ENCODE measurements at places on chromosomes 2 and 18.

GRCh38 chr18:59516356-59517155 is 157.5 kb upstream of the LMAN1 start:
- DNase-seq = no peak

GRCh38 chr2:124875627-124876244 is 850.6 kb downstream of the CNTNAP5 start:
- no peak for DNase-seq

DNA sequence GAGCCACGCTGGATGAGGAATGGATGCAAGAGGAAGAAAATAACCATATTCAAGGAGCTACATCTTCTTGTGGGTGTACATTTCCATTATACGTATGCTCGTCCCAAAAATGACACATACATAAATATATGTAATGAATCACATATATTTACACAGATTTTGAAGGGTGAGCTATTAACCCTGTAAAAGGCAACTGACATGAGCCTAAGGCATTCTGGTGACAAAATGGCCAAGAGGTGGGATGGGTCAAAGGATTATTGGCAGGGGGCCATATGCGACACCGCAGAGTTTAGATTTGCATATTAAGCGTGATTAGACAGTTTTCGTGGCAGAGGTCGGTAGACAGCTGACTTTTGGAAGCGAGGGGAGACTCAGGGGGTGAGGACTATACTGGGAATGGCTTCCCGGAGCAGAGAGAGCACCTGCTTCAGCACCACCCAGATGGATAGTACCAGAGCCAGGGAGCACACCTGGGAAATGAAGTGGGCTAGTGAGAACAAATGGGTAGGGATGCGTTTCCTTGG is 431 bp upstream of the CNRIP1 start:
- DNase-seq = peak; percentile 52

DNA sequence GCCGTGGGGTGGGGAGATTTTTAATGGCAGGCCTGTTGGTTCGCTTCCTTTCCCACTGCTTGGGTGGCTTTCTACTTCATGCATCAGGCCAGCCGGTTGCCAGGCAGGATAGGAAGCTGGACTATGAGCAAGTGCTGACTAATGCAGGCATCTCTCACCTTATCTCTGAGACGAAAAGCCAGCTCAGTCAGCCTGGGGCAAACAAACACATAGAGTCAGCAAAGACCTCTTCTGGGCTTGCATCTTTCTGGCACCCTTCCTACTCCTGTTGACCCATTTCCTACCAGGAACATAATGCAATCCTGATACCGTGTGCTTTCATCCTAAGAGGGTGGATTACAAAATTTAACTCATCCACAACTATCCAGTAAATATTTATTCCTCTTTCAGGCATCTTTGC is 416.6 kb upstream of the MEX3C start:
- DNase-seq = no peak

- DNase-seq = no peak
Measured at GRCh38 chr2:200408428-200409316, 101.2 kb downstream of the KCTD18 start.

- DNase-seq = no peak
Measured at GRCh38 chr2:204796581-204796980, 251.3 kb downstream of the PARD3B start.

DNA sequence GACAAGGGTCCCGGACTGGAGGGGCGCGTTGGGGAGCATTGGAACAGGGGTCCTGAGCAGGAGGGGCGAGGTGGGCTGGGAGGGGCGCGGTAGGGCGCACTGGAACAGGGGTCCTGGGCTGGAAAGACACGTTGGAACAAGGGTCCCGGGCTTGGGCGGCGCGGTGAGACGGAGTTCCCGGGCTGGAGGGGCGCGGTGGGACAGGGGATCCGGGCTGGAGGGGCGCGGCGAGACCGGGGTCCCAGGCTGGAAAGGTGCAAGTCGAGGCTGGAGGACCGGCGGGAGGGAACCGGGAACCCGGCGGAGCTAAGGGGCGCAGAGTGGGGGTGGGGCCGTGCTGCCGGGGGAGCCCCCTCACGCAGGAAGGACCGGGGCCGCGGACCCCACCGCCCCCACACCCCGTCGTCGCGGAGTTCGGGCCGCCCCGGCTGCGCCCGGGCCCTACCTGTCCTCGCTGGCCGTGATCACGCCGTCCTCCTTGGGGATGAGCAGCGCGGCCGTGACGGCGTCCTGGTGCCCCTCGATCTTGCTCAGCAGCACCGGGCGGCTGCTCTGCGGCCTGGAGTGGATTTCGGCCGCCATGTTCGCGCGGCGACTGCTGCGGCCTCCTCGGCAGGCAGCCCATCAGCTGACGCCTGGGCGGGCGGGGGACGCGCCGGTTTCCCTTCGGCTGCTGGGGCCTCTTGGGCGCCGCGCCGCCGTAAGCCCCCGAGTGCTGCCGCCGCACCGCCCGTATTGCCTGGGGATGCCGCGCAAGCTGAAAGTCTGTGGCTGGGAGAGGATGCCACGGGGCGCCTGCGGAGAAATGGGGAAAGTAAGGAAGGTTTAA is at the start of gene WDFY1:
WDFY1 (minus strand) TSS at position 633 of the 829 bp plus-strand sequence; CDS start at position 582, 51 bp downstream.
- peak; percentile 93 for DNase-seq

- no peak for DNase-seq
Measured at GRCh38 chr18:26386002-26386401, 159.8 kb downstream of the TAF4B start.

DNA sequence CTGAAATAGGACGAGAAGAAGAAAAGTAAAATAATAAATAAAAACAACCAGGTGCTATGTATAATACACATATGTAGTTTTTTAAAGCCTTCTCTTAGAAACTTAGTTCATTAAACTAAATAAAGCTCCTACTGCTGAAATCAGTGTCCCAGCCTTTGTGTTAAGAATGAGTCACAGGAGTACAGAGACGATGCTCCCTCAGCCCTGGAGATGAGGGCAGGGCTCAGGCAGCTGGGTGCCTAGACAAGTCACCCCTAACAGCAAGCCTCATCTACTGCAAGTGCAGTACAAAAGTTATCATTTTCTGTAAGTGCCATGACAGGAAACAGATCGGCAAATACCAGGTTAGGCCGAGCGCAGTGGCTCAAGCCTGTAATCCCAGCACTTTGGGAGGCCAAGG is 18.2 kb downstream of the KIDINS220 start:
- DNase-seq = no peak

DNA sequence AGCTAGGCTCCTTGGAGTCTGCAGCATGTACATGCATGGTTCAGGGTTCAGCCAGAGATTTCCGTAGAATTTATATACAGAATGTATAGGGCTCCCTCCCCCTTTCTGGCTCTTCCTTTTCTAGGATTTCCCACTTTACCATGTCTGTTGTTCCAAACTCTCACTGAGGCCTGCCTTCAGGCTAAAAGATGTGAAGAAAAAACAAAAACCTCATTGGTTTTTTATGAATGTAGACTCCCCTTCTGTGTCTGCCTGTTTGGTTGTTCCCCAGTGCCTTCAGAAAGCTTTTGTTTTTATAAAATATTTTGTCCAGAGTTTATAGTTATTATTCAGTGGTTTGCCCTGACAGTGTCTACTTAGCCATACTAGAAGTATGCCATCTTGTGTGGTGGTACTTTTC is 3.6 kb downstream of the NDUFV2 start:
- no peak for DNase-seq

- DNase-seq = no peak
Measured at GRCh38 chr18:70634576-70635147, 345.8 kb downstream of the SOCS6 start.

DNA sequence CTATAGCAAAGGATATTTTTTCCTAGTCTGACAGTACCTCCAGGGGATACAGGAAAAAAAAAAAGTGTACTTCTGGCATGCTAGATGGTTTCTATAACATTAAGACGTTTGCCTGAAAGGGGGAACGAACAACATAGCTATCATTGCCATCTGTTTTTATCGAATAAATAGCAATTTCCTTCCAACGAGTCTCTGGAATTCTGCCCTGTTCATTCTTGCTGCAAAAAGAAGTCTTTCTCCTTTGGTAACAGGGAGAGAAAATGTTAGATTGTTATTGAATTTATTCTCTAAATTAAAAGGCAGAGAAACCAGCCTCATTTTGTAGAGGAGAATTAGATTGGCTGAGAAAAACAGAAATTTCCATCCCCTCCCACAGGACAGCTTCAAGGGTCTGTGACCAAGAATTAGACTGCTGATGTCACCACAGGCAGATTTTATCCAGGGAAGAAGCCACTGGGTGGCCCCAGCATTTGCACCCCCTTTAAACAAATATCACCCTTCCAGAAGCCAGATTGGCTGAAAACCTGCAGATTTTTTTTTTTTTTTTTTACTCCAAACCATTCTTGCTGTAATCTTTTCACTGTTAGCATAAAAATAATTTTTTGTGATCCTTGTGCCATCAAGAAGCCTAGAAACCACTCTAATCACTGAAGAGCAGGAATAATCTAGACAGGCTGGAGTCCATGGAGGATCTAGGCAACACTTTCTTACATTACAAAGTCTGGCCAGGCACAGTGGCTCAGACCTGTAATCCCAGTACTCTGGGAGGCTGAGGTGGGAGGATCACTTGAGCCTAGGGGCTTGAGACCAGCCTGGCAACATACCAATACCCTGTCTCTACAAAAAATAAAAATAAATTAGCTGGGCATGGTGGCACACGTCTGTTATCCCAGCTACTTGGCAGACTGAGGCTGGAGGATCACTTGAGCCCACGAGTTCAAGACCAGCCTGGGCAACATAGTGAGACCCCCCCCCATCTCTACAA is 12.0 kb downstream of the WDFY1 start:
- no peak for DNase-seq

- no peak for DNase-seq
Measured at GRCh38 chr2:127087791-127088495, 19.0 kb downstream of the BIN1 start.

- no peak for DNase-seq
Measured at GRCh38 chr2:230953845-230954244, 28.8 kb upstream of the GPR55 start.

- no peak for DNase-seq
Measured at GRCh38 chr2:201964631-201965206, 68.9 kb upstream of the FZD7 start.

- no peak for DNase-seq
Measured at GRCh38 chr2:26170795-26171194, 2.1 kb upstream of the GAREM2 start.

DNA sequence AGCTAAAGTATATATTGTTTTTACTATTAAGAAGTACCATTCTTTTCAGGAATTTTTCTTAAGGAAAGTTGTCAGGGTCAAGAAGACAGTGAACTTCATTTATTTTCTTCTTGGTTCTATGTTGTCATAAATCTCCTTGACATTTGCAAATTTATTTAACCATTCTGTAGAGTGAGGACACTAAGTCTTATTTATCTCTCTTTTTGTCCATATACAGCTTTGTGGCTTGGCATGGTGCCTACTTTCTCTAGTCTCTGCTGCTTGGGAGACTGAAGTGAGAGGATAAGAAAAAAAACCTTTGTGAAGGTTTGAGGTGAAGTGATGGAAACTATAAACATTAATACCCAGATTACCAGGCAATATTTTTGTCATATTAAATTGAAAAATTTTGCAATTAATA is 1389.4 kb downstream of the SUCLG1 start:
- DNase-seq = no peak

- DNase-seq = no peak
Measured at GRCh38 chr2:44746856-44747615, 194.5 kb upstream of the SIX3 start.

GRCh38 chr18:78970774-78971333 is 8.8 kb upstream of the SALL3 start:
- no peak for DNase-seq

- no peak for DNase-seq
Measured at GRCh38 chr2:134897932-134898331, 20.7 kb upstream of the CCNT2 start.

DNA sequence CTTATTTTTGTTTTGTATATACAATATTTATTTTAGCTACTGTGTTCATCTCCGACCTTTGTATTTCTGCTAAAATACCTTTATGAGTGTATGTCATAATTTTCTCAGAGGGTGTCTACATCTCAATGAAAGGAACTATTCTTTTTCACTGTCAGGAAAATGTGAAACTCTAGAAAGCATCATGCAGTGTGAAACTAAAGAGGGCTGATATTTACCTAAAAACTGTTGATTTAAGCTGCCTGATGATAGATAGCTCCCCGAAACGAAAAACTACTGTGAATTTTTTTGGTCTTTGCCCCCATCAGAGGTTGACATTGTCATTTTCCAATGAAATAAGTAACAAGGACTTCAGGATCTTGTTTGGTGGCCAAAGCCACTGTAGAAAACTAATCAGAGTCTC is 38.8 kb downstream of the TMEM178A start:
- DNase-seq = no peak

DNA sequence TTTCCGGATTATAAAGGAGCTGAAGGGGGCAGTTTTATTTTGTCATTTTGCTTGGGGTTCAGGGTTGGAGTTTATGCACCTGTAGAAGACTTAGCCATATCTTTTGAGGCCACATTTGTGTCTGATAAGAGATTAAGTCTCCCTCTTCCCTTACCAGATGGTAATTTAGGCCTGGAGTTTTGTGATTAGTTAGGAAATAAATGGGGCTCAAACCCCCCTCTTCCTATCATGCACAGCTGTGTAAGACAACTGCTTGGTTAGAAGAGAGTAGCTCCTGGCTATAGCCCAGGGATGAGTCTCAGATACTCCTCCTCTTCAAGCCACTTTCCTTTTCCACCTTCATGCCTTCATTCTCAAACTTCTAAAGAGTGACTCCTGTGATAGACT is 802 bp upstream of the SAP130 start:
- DNase-seq = no peak

DNA sequence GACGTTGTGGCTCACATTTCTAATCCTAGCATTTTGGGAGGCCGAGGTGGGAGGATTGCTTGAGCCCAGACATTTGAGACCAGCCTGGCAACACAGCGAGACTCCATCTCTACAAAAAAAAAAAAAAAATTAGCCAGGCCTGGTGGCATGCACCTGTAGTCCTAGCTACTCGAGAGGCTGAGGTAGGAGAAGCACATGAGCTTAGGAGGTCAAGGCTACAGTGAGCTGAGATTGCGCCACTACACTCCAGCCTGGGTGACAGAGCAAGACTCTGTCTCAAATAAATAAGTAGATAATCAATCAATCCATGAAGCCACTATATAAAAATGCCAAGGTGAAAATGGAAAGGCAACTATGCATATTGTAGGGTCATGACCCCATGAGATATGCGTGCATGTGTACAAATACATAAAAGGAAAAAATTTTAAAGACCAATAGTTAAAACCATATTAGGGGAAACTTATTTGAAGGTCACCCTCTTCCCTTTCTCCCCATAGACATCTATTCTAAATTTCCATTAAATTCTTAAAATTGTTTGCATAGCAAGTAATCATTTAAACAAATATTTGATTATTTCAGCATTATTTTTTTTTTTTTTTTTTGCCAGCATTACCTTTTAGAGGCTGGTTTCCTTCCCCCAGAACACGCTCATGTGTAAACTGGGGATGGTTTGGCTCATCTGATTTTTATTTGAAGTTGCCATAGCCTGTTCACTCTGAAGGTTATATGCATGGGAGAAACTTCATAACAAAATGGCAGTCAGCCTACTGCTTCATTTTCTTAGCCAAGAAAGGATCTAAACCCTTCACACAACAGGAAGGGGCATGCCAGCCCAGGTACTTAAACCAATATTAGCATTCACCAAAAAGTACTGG is 37.3 kb upstream of the TMEM247 start:
- no peak for DNase-seq

DNA sequence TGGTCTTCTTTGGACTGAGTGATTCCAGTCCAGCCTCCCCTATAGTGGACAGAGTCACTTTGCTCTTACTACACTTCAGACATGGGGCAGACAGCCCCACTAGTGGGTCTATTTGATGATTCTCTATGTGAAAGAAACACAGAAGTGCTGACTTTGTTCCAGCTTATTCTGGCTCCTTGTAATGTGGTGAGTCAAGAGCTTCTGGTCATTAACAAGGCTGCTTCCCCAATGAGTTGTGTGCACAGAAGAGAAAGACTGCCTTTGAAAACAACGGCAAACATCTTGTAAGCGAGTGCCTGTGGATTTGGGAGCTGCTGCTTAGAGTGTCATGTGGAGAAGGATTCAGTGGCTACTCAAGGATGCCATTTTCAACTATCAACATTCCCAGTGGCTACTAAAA is 39.1 kb downstream of the RMC1 start:
- no peak for DNase-seq
